AG04449 (cell line): ENCODE measurements at places on chromosomes 3 and 15.

- DNase-seq: no peak
These were observed 25.4 kb downstream of the ACP3 start for GRCh38 chr3:132342610-132343009.

DNA sequence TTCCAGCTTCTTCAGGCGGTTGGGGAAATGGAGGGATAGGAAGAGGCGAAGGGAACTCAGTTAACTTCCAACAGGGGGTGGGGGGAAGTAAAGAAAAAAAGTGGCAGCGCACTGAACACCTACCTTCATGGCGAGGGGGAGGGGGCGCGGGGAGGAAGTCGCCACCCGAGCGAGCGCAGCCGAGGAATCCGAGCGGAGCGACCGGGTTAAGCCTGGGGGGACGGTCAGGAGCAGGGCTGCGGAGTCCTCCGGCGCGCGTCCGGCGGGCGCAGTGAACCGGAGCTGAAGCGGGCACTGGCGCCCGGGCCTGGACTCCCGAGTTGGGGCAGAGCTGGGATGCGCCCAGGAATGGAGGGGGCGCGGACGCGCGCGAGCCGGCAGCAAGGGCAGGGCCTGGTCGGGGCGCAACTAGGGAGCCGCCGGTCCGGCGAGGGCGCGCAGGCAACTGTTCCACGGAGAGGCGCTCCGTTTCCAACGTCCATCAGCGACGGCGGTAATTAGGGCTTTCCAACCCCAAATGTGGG is at the start of gene WNT5A:
Gene WNT5A (minus strand): TSS at position 450 of the 524 bp plus-strand sequence. CDS start 321 bp downstream, at position 129.
- no peak for DNase-seq

GRCh38 chr3:161108840-161109239 is 3.7 kb upstream of the B3GALNT1 start:
- DNase-seq: no peak

DNA sequence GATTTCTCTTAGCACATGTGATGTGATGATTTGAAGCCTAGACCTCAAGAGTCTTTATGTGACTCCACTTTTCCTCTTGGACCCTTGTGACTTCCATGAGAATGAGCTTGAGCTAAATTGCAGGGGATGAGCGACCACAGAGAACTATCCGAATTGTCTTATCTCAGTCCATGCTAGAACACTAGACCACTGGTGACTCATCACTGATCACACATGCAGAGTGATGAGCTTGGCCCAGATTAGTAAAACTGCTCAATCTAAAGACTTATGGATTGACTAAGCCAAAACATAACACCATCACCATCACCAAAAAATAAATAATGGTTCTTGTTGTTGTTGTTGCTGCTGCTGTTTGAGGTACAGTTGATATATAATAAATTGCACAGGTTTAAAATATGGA is 114.1 kb upstream of the CFAP20DC start:
- no peak for DNase-seq

GRCh38 chr3:82410366-82410765 is 648.9 kb upstream of the GBE1 start:
- no peak for DNase-seq

DNA sequence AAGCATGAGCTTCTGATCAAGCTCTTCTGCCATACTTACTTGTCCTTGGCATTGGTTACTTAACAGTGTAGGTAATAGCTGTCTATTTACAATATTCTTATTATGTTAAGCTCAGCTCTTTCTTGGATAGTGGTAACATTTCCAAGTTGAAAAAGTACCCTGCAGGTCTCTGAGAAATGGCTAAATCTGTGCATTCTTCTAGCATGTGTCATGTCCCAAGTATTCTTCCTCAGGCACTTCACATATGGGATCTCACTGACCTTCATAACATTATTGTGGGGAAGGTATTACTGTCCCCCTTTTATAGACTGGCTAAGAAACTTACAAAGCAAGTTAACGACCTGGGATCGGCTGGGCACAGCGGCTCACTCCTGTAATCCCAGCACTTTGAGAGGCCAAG is 236.1 kb downstream of the RORA start:
- peak; percentile 58 for DNase-seq

- DNase-seq: no peak
These were observed 216.9 kb downstream of the IGSF11 start for GRCh38 chr3:118817748-118818165.

DNA sequence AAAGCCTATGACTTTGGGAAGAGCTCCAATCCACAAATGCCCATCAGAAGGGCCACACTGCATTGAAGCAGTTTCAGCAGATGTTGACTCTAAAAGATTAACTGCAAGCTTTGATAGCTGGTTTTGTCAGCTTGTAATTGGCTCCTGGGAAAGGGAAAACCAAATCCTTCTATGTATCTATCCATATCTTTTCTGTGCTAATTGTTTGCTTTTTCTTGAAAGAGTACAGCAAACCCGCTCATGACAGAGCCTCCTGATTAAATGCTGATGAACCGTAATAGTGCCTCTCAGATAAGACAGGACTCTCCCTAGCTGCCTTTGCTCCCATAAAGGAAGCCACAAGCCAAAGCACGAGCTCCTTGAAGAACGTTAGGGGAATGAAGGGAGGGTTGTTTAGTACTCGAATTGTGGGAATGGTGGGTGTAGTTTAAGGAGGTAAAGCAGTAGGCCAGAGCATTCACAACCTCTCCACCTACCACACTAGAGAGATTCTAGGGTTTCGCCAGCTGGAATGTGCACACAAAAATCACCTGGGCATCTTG is 33.6 kb upstream of the LRIG1 start:
- DNase-seq: no peak

DNA sequence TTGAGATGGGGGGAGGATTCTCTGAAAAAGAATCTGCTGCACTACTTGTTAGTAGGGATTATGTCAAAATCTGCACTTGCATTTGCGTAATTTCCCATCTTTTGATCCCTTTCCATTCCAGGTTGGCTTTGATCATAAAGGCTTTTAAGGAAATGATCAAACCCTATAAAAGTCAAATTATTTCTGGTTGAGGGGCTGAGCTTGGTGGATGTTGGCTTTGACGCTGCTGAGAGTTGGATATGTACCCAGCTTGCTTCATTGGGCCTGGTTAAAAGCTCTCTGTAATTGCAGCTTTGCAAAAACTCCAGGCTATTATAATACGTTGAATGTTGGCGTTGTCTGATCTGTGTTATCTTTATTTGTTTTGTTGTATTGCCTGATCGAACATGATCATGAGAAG is 12.0 kb downstream of the LRRC3B start:
- DNase-seq: no peak

DNA sequence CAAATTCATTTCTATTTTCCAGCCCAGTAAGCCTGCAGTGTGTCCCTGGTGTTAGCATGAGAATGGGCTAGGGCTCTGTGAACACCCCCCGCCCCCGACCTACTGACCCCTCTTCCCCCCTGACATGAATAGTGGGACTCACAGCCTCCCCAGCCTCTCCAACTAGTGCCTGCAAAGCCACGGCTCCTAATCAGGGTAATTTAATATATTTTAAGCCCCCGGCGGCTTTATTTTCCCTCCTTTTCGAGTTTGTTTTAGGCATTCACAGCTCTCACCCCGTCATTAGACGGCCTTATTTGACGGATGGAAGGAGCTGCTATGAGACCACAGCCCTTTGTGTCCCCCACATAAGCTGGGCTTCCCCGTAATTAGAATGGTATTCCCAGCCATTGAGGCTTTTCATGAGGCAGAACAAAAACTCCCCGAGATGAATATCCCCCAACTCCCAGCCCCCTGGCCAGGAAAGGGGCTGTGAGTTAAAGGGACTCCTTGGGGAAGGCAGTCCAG is 78.3 kb upstream of the POLG start:
- DNase-seq: no peak

DNA sequence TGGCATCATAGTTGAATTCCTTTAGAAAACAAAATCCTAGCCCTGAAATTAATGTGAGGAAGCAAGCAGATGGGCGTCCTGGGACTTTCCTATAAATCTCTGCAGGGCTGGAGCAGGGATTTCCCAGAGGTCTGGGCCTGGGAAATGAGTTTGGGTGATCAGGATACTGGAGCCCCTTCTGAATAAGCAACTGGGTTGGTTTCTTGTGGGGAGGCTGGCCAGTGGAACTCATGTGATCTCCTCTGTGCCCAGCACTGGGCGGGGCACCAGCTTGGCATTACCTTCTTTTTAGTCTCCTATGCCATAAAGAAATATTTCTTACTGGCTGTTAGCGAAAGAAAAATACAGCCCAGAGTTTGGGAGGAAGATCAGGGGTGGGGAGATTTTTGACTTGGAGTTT is 1.7 kb downstream of the THSD4 start:
- no peak for DNase-seq

DNA sequence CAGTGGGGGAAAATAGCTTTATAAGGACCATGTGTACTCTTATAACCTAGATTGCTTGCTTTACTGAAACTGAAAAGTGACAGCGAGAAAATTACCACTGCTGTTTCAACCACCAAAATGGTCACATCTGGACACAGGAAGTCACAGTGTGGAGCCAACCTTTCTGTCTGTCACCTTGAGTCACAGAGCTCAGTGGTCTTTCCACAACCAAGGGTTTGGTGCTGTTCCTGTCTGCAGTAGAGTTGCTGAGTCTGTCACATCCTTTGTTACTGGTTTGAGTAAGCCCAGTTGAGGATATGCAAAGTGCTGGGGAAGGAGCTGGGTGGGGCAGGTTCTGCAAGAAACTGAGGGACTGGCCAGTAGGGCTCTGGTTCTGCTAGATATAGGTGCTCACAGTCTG is 139.1 kb upstream of the EIF1B start:
- no peak for DNase-seq

- DNase-seq: no peak
These were observed 1037.3 kb downstream of the SI start for GRCh38 chr3:164040991-164041390.

DNA sequence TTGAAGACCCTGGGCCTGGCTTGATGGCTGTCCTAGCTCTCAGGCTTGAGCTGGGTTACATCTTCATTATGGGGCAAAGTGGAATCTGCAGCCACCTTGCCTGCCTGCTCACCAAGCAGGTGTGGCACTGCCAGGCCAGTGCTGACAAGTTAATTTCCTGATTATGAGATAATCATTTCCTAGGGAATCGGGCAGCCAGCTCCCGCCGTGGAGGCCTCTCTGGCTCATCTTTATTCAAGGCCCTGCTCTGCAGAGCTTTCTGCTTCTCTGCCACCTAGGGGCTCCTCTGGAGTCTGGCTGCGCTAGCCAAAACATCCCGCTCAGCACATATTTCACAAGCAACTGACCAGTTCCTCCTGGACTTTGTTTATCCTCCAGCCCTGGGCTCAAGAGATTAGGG is 9.9 kb downstream of the LOXL1 start:
- DNase-seq: no peak

DNA sequence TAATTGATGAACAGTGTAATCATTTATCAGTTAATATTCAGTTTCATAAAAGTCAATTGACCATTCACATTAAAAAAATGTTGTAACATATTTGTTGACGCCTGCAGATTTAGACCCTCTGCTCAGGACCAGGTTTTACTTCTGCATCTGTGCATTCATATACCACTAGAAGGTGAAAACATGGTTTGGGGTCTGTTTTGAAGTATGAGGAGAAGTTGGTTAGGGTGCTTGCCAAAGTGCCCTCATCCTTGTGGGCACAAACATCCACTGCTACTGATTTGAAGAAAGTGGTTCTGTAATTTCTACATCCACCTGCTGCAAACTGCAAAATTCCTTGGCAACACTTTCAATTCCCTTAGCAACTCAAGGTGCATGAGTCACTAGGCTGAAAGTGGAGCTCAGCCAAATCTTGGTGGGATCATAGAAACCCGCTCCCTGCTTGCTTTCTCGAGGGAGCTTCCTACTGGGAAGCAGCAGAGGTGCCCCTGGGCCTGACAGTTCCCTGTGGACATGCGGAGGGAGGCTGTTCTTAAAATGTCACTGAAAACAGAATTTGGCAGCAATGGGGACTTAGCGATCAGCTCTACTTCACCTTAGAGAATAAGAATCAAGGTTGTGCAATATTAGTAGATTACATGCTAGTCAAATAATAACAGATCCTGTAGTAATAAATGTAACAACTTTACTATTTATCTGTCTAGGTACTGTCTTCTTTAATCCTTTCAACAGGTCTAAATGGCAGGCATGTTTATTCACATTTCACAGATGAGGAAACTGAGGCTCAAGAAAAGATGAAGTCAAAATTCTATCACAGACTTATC is 301.0 kb upstream of the TBL1XR1 start:
- no peak for DNase-seq

DNA sequence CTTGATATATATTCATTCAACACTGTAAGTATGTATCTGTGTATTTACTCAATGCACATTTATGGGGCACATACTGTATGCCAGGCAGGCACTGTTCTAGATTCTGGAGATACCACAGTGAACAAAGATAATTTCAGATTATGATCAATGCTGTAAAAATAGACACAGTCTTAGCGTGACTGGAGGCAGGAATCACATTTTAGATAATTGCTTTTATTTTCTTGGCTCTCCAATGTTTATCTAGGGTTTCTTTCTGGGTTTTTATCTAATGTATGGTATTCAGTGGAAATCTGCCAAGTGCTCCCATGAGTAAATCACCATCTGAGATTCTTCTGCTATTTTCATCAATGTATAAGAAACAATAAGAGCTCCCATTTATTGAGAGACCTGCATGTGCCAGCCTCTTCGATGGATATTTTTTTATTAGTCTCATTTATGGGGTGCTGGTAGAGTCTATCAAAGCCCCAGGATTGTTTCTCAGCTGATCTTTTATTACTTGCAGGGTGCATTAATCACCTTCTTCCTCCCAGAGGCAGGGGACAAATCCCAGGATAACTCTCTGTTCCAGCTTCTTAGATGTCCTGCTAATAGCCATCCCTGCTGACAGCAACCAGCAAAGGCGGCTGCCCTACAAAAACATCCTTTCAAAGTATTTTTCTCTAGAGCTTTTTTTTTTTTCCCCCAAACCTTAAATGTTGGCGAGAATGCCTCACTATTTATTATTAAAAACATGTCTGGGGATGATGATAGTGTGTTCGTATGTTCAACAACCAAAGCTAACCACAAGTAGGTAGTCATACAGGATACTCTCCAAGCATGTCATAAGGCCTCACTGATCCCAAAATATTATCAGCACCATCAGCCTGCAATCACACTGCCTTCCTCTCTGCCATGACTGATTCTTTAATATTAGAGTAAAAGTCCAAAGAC is 331.0 kb upstream of the RASGRP1 start:
- peak; percentile 82 for DNase-seq

GRCh38 chr3:22113453-22113852 is 362.4 kb upstream of the ZNF385D start:
- no peak for DNase-seq

DNA sequence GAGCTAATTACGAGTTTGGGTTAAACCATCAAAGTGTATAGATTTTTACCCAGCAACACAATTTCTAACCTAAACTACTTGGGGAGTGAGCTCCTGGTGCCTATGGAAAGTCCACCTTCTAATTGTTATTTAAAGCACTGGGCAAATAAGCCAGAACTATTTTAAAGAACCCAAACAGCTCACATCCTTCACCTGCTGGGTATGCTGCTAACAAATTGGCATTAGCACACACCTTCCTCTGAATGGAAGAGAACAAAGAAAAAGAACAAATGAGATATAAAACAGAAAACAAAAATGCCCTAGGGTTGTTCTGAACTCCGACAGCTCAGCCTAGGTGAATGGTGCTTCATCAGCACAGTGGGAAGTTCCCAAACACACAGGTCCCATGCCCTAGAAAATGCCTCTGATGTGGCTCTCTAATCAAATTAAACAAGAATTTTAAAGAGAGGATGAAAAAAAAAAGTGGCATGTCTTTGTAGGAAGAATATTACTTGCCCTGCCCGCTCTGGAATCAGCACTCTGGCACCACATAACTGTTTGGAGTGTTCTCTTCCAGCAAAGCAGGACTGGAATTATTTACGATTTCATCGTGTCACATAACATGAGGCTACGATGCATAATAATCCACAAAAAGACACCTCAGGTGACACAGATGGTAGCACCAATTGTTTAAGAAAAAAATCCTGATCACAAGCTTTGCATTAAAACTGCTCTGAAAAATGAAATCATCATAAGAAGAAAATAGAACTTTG is 334.4 kb downstream of the GBE1 start:
- DNase-seq: no peak
